H54 (cell line): ENCODE measurements at places on chromosomes 6 and 20.
A peak's percentile ranks its signal among the peaks of the same experiment; 100 is the strongest.

- no peak for DNase-seq
These were observed 7.5 kb downstream of the APMAP start for GRCh38 chr20:24984961-24985640.

DNA sequence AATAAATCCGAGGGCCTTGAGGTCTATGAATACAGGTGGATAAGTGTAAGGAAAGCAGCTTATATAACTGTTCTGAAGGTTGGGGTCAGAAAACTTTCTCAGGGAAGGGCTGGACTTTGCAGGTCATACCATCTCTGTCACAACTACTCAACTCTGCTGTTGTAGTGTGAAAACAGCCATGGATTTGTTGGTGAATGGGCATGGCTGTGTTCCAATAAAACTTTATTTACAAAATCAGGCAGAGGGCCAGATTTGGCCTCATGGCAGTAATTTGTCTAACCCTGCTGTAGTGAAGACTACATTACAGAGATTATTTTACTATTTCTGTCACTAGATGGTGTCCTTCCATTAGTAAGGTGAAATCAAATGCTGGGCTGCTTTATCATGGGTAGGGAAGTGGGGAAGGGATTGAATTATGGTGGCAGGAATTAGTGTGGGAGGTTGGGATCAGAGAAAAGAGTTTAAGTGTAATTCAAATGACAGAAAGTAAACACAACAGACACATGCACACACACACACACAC is 409.6 kb upstream of the CHD6 start:
- no peak for DNase-seq

GRCh38 chr20:44601236-44601671 is 18.9 kb downstream of the PKIG start:
- DNase-seq, result no peak

DNA sequence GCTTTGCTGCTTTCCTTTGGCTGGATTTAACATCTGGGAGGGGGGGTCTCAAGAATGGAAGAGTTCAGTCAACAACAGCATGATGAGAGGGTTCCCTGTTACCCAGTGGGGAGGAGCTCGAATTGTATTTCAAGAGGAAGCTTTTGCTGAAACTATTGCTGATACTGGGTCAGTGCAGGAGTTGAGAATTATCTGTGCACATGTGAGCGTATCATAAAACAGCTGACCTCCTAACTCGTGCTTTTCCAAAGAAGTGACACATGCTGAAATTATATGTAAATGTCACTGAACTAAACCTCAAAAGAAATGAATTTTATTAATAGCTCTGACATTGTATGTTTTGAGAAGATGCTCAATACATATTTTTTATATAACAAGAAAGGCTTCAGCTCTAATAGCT is 96.3 kb downstream of the PHF3 start:
- DNase-seq, result no peak

DNA sequence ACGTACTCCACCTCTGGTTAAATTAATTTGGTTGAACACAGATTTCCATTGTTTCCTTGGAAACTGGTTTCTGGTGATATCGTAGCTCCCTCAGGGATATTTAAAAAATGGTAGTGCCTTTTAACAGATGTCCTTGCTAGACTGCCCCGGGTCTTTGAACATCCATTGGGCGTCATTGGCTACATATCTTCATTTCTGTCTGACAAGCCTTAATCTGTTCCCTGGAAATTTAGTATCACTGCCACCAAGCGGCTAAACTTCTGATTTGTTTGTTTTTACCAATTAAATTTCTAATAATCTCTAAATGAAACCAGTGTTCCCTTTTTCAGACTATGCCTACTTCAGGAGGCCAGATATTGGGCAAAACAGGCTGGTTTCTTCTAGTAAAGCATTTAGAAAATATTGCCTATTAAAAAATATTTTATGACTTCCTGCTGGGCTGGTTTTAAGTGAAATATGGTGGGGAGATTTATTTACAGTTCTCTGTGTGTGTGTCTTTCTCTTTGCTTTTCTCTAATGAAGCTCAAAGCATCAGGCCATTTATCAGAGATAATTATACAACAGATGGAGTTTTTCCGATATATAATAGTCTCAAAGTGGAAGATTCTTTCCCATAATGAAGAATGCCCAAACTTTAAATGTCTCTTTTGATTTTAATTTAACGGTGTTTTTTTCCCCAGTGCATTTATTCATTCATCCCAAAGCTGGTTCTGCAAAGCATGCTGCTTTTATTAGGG is 249.5 kb downstream of the ZFAND3 start:
- DNase-seq, result no peak

GRCh38 chr20:48815537-48815936 is 12.3 kb downstream of the PREX1 start:
- no peak for DNase-seq

DNA sequence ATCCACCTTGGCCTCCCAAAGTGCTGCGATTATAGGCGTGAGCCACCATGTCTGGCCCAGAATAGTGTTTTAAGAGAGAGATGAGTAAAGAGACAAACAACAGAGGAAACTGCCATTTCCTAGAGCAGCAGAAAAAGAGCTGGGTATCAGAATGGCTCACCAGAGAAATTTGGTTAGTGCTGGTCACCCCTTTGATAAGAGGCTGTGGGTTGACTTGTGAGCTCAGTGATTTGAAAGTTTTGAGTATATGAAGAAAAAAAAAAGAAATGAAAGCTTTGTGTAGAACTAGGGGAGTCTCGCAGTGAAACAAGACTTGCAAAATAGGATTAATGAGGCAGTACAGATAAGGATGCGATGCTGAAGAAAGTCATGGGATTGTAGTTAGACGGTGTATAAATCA is 29.6 kb downstream of the MGME1 start:
- DNase-seq, result no peak

DNA sequence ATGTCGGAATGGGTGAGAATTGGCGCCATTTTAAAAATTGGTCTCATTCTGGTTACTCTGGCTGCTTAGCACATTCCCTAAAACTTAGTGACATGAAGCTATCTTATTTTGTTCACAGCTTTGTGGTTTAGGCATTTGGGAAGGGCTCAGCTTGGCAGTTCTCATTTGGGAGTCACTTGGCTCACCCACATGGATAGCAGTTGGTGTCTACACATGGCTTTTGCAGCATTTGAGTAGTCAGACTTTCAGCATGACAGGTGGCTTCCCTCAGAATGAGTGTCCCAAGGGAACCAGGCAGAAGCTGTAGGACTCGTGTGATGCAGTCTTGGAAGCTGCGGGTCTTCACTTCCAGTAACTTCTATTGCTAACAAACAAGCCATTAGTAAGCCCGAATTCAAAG is 64.6 kb downstream of the UST start:
- DNase-seq, result no peak

DNA sequence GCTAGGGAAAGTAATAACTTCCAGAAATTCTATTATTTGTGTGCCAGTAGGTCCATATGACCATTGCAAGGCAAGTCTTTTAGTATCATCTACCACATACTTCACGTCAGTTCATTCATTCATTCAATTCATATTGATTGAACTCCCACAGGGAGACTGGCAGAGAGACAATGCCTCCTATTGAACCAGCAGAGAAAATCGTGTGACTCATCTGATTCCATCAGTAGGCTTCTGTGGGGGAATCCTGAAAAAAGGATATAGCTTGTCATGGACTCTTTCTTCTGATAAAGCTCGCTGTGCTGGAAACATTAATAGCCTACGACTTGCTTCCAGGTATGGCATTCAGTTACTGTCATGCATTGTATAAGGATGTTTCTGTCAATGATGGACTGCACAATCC is 45.3 kb upstream of the CNR1 start:
- no peak for DNase-seq

DNA sequence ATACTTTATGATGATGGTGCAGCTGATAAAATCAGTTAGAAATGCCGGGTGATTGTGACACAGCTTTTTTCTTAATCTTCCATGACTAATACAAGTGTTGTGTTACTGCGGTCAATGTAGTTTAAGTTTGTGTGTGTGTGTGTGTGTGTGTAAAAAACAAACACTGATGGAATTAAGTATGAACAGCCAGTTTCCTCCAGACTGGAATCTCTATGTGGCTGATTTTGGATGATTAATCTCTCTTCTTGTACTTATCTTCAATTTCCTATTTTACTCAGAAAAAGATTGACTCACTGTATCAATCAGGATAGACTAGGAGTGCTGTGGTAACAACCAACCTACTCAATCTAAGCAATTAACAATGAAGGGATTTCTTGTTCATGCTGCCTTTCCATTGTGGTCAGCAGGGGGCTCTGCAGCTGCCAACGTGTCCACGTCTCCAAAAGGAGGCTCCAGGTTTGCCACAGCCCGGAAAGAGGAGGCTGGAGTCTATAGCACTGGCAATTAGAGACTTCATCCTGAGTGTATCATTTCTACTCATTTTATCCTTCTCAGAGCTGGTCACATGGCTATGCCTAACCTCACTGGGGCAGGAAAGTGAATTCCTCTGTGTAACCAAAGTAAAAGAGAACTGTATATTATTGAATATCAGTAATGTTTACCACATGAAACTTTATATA is 107.7 kb downstream of the CD109 start:
- peak; percentile 16 for DNase-seq

- DNase-seq, result peak; percentile 9
These were observed 30.8 kb upstream of the FILIP1 start for GRCh38 chr6:75524322-75524972.

- no peak for DNase-seq
These were observed 17.1 kb downstream of the ZBP1 start for GRCh38 chr20:57603120-57603519.

DNA sequence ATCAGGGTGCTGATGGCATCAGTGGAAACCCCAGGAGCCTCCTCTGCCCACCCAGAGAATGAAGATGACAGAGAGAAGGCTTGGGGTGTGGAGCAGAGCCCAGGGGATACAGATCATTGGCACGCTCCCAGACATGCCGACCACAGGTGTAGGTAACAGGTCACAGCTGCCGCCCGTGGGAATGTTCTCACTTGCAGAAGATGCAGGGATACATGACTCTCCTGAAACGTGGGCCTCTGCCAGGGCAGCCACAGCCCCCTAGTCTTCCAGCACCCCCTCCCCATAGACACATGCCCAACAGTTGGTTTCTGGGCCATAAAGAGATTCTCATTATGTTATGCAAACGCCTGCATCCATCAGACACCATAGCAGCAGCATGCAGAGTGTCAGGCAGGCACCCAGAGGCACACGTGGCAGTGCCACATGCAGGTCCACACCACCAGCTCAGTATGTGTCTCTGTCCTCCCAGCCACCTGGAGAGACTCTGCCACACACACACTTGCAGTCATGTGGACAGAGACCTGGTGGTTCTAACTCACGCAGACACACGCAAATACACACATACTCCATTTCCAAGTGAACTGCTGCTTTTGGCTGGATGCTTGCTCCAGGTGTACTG is 45.5 kb downstream of the LRFN2 start:
- no peak for DNase-seq

- no peak for DNase-seq
These were observed 412.1 kb downstream of the PKHD1 start for GRCh38 chr6:51675020-51675921.

DNA sequence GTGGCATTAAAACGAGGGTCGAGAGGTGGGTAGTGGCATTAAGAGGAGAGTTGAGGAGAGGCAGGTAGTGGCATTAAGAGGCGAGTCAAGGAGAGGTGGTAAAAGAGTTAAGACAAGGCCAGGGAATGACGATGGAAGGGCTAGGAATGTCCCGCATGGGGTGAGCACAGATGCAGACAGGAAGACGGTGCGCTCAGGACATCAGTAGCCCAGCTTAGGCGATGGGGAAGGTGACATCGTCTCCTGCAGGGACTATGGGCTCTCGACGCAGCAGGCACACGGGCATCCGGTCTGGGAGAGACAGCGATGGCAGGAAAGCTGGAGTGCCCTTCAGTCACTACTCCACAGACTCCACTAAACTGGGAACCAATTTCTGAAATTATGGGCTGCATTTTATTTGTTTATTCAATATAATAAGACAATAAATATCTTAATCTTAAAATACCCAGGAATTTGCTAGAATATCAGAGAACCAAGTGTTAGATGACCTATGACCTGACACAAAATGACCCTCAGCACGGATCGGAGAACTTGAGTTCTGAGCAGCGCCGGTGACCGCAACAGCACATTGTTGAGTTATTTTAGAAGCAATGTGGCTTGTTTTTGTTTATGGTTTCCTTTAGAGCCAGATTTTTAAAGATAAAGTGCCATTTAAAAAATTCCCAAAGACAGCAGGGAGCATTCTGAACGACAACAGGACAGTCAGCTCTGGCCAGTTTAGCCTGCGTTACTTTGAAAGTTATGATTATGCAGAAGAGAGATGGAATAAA is 177.7 kb downstream of the SMOC2 start:
- DNase-seq, result no peak

- no peak for DNase-seq
These were observed 33.2 kb downstream of the ADGRF5 start for GRCh38 chr6:46888578-46888977.

GRCh38 chr6:158817728-158818580 is 1.2 kb downstream of the EZR start:
- peak; percentile 38 for DNase-seq

DNA sequence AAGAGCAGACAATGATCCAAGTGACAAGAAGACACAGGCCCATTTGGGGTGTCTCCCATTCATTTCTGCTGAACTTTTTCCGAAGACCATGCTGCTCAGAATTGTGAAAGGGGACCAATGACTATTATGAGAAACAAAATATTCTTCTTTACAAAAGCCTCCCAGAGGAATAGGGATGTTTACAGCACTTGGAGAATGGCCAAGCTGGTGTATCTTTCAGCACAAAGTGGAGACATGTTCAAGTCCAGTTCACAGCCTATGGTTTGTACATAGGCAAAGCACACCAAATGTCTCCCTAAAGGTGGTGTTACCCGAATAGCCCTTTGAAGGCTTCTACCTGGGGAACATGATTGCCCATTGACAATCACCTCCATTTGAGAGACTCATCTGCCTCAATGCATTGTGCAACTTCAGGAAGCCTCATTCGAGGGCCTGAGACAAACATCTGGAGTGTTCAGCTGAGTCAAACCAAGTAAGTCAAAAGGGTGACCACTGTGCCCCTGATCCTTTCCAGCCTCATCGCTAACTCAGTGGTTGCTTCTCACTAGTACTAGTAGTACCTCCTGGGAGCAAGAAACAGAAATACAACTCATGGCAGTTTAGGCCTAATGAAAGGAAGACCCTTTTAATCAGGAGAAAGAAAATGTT is 451.0 kb upstream of the MARCKS start:
- no peak for DNase-seq

DNA sequence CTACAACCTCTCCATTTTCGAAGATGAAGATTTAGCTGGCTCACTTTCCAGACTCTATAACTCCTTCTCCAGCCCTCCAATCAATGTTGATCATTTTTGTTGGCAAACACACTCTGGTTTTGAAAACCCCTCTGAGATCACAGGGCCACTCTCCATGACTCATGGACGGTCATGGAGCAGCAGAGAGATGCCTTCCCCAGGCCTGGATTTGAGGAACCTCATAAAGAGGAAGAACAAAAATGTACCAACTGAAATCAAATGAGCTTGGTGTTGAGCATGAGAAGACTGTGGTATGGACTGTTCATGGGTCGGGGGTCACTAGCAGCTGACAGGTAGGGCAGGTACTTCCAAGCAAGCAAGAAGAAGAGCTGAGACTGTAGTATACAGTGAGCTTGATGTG is 112.8 kb upstream of the INSM1 start:
- no peak for DNase-seq

- DNase-seq, result no peak
These were observed 356.4 kb downstream of the PRKN start for GRCh38 chr6:162371121-162371520.

- no peak for DNase-seq
These were observed 26.7 kb upstream of the NNAT start for GRCh38 chr20:37494301-37494700.
